ENCODE measurements at places on chromosomes 1 and 21.

DNA sequence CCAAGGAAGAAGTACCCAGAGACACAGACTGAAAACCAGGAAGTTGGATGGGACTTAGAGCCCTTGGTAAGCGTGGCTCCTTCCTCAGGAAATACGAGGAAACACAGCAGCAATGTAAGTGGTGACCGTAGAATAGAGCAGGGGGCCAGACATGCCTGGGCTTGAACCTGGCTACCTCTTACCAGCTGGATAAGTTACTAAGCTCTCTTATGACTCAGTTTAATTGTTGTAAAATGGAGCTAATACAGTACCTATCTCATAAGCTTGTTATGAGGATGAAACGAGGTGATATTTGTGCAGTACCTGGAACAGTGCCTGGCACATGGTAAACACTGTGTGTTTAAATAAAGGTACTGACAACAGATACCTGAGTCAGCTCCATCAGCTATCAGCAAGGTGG, 19.2 kb downstream of the EBNA1BP2 start:
- no peak for DNase-seq

DNA sequence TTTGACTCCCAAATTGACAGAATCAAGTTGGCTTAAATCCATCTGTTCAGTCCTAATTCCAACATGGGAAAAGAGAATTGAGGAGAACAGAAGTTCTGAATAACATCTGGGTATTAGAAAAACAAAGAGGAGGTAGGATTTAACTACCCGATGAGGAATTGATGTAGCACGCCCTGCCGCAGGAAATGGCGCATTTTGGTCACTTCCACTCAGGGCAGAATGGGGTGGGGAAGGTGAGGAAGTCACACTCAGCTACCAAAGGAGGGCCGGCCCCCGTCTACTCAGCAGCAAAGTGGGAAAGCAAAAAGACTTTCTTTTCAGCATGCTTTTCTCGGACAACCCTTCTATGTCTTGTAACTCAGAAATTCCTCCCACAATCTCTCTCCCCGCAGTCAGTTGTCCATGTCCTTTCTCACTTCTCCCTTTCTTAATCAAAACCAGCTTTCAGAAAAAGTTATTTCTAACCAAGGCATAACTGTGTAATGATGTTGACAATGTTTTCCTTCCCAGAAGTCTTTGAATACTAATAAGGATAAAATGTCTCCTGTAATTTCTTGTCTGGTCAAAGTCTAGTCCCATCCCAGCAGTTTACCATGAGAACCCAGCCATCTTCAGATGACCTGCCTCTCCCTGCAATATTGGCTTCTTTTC, 60.5 kb upstream of the SIPA1L2 start:
- no peak for DNase-seq

- no peak for DNase-seq
Observed at GRCh38 chr21:41387042-41387819, 25.4 kb downstream of the MX2 start.

DNA sequence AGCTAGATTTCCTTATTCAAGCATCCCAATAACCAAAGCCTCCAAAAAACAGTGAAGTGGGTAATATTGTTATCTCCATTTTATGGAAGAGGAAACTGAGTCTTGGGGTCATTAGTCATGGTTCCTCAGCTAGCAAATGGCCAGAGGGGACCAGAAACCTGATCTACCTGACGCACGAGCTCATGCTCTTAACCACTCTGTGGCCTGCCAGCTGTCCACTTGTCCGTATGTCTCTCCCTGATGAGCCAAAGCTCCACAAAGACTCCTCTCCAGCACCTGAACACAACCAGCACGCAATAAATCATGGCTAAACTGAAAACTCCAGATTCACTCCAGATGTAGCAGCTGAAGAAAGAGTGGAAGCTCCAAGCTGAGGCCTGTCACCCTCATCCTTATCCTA, 5.8 kb downstream of the CAPN8 start:
- no peak for DNase-seq

- no peak for DNase-seq
Observed at GRCh38 chr1:10604966-10605365, 130.2 kb downstream of the PEX14 start.

DNA sequence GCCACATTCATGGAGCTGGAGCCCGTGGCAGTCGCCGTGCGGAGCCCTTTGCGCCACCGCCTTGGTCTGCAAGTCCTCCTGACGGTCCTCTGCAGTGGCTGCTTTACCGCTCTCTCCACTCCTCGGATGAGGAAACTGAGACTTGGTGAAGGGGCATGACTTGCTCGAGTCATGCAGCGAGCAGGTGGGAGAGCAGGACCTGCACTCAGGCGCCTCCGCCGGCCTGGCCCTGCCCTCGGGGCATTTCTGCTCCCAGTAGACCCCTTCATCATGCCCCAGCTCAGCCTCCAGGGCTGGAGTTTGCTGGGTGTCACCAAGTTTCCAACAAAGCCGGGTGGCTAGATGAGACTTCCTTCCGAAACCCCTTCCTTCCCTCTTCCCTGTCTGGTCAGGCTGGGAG, 100.0 kb upstream of the TARDBP start:
- no peak for DNase-seq

- DNase-seq: no peak
Observed at GRCh38 chr1:92995441-92996430, 34.5 kb upstream of the DIPK1A start.

DNA sequence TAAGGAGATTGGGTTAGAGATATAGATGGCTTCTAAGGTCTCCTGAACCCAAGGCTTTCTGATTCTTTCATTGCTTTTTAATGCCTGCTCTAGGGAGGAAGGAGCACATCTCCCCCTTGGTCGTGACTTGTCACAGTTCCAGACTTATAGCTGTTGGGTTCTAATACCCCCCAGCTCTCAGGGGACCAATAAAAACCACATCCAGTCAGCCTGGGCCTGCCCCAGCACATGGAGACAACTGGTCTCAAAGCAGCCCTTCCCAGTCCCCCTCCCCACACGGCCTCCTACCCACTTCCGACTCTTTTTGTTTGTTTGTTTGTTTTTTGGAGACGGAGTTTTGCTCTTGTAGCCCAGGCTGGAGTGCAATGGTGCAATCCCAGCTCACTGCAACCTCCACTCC, 23.3 kb downstream of the QSOX1 start:
- no peak for DNase-seq

- no peak for DNase-seq
Observed at GRCh38 chr1:58905126-58905490, 121.3 kb upstream of the JUN start.

GRCh38 chr1:14136152-14136763, 436.3 kb downstream of the PRDM2 start:
- no peak for DNase-seq

DNA sequence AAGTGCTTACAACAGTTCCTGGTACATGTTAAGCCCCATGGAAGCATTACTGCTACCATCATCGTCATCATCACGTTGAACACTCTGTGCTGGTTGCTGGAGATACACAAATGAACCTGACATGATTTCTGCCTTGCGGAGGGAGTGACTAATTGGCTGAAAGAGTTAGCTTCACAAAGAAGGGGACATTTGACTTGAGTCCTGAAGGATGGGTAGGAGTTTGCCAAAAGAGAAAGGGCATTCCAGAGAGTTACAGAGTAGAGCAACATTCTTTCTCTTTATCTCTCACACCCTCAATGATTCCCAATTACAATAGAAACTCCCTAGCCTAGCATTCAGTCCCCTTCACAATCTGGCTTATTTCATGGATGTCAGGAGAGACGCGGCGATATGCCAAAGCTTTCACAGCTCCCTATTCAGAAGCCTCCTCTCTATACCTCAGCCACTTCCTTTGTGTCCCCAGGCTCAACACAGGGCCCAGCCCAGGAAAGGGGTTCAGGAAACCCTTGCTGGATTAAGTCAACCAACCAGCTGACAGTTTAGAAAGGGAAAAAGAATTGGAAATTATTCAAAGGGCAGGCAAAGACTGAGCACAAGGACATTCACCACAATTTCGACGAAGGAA, 38.0 kb downstream of the SLC1A7 start:
- DNase-seq: no peak

DNA sequence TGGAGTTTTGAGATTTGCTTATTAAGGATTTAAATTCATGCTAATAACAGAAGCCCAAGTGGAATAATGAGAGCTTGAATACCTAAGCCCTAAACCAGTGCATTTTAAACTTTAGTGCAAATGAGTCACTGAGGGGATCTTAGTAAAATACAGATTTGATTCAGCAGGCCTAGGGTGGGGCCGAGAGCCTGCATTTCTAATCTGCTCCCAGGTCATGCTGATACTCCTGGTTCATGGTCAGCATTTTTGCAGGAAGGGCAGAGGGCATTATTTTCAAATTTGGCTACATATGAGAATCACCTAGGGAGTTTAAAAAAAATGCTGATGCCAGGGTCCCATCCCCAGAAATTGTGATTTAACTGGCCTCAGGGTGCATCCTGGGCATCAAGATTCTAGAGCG, 39.3 kb downstream of the DNTTIP2 start:
- DNase-seq: no peak

DNA sequence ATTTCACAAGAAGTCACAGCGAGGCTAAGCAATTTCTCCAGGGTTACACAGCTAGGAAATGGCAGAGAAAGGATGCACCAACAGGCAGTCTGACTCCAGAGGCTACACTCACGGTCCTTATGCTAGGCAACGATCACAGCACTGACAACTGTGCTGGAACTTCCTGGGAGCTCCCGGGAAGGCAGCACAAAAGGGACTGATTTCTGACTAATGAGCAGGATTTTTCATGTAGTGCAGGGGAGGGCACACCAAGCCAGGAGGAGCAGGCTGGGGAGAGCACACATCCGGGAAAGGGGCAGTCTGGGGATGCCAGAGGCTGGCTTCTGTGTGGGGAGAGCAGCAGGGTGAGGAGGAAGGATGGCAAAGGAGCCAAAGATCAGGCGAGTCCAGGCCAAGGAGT, 486.7 kb downstream of the OMA1 start:
- no peak for DNase-seq

DNA sequence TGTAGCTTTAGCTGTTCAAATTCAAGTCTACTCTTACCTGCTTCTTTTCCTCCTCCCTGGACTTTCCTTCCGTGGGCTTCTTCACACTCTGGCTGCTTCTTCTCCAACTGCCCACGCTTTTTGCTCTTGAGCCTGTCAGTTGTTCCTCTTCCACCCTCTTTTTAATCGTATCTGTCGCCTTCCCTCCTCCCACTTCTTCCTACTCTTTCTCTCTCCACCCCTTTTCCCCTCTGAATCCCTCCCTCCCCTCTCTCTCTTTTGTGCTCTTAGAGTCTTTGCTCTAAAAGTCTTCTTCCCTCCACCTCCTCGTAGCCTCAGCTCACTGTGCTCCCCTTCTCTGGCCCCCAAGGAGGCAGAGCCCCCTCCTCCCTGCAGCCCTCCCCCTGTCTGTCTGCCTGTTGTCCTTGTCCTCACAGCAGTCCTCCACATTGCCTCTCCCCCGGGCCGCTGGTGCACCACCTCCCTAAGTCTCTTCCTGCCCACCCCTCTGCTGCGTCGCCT, 12.9 kb upstream of the GJA5 start:
- no peak for DNase-seq

DNA sequence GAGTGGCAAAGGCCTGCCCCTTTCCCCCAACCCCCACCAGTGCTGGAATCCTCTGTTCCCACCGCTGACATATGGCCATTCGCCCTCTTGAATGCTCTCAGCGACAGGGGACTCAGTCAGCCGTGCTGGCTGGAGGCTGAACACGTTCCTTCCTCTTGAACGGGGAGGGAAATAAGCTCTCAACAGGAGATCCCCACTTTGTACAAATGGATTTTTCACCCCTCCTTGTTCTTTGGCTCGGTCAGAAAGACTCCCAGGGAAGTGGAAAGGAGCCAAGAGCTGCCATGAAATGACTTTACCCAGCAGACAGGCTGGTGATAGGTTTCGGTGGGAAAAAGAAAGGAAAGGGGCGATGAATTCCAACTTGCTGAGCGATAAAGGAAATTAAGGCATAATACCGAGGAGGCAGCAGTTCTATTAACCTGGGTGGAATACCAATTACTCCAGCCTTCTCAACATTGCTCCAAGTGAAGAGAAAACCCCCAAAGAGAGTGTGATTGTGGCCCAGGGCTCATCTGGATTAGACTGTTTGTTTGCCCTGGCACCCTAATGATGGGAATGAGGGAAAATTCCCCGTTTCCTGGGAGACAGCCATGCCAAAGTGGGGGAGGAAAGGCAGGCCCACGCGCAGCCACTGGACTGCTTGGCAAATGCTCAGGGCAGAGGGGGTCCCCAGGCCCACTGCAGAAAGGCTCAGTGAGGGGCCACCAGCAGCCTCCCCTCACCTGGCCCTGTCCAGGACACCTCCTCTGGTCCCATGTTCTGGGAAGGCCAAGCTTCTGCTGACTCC, 23.9 kb downstream of the LRP8 start:
- DNase-seq: no peak

GRCh38 chr1:107942814-107943213, 22.2 kb downstream of the VAV3 start:
- DNase-seq: no peak

GRCh38 chr21:35768187-35768586, 292.1 kb downstream of the SETD4 start:
- no peak for DNase-seq

- DNase-seq: no peak
Observed at GRCh38 chr1:66685670-66686069, 66.6 kb upstream of the DYNLT5 start.

DNA sequence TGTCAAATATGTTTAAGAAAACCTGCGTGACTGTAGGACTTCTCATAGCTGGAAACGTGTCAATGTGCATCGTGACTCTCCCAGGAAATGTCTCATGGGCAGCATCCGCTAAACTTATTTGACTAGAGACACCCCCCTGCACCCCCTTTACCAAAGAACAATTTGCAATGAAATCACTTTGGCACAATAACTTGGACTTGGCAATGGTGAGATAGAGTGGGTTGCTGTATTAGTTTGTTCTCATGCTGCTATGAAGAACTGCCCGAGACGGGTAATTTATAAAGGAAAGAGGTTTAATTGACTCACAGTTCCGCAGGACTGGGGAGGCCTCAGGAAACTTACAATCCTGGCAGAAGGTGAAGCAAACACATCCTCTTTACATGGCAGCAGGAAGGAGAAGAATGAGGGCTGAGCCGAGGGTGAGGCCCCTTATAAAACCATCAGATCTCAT, 13.8 kb downstream of the CLDN14 start:
- DNase-seq: no peak

- DNase-seq: no peak
Observed at GRCh38 chr21:39938086-39938625, 70.9 kb downstream of the PCP4 start.

DNA sequence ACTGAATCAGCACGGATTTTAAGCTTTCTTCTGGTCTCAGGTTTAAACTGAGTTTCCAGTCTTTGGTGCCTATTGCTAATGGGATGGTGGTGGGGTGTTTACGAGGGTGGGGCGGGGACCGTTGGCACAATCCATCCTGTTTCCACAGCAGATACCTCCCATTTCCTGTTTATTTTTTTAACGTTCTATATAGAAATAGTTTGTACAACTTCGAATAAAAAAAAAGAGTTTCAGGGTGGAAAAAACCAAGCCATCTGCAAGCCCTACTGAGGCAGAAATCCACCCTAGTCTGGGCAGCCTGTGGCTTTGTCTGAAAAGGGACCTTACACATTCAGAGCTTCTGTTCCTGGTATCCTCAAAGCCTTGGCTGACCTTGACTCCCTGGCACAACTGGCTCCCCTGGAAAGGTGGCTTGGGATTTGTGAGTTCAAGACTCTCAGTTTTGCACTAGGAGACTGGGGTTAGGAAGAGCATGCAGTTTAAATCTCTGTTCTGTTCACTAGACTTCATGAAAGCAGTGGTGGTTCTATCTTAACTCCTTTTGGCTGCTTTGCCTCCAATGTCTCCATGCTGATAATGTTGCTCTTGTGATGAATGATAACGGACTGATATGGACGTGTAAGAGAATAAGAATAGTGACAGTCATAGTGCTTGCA, 46.7 kb downstream of the VANGL2 start:
- no peak for DNase-seq

- no peak for DNase-seq
Observed at GRCh38 chr1:50488356-50488755, 65.1 kb upstream of the DMRTA2 start.

GRCh38 chr1:221059506-221059905, 180.3 kb downstream of the HLX start:
- no peak for DNase-seq
